ENCODE measurements at places on chromosomes 3 and 15.

- DNase-seq: no peak
Observed at GRCh38 chr15:97867870-97868269, 92.6 kb upstream of the ARRDC4 start.

DNA sequence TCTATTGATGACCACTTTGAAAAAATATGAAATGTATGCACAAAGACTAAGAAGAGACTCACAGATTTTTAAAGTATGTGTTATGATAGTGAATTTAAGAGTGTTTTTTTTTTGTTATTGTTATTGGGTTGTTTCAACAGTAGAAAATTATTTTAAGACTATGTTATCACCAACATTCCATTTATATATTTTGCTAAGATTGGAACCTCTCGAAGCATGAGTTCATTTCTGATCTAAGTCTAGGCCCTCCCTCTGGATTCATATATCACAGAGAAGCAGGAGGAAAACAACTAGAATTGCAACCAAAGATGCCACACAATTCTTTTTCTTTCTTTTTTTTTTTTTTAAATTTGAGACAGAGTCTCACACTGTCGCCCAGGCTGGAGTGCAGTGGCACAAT, 46.8 kb downstream of the ITGB5 start:
- no peak for DNase-seq

GRCh38 chr15:49154359-49154758, 1.0 kb downstream of the COPS2 start:
- no peak for DNase-seq

DNA sequence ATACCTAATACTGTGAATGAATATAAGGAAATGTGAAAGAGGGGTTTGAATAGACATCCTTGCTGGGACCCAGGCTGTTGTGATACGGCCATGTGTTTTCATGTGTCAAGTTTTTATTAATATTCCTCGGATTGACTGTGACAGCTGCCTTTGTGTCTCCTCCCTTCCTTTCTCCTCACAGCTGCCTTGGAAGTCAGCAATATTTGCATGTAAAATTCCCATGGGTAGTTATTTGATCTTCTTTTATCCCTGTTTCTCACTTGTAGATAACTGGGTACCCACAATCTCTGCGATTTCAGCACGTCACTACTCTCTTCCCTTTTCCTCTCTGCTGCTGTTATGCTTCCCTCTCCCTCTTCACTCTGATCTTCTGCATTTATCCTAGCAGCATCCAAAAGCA, 9.4 kb downstream of the GPR156 start:
- no peak for DNase-seq

GRCh38 chr15:57398336-57398735, 22.0 kb downstream of the CGNL1 start:
- no peak for DNase-seq

DNA sequence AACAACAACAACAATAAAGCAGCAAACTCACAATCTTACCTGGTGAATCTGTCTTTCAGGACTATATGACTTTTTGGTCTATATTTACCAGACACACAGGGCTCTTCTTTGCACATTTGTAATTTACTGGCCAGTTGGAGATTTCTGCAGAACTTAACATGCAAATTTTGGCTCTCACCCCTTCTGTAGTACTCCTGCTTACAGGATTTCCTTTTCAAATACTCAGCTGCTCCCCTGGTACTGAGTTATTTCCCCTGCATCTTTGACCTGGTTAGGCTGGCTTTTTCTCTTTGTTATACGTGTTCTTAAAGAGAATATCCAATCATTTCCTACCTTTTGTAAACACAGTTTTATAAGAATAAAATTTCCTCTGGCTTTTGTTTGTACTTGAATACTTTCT, 228.0 kb downstream of the MBNL1 start:
- no peak for DNase-seq

GRCh38 chr3:5260992-5261501, 73.5 kb downstream of the EDEM1 start:
- no peak for DNase-seq

GRCh38 chr15:77633913-77634265, 1.2 kb upstream of the LINGO1 start:
- no peak for DNase-seq

- no peak for DNase-seq
Observed at GRCh38 chr3:179175358-179175757, 27.2 kb downstream of the PIK3CA start.

GRCh38 chr15:21271566-21271965, 168.7 kb downstream of the POTEB3 start:
- no peak for DNase-seq

DNA sequence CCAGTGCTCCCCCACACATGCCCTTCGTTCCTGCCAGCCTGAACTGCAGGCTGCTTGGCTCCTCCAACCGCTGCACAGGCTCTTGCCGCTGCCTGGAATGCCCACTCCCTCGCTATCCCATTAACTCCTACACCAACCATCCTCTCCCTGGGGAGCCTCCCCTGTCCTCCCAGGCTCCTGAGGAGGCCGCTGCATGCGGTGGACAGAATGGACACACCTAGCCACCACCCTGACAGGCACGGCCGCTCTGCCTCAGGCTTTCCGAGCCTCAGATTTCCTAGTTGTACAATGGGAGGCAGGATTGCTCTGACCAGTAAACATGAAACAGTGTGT, 2.3 kb downstream of the PLXNB1 start:
- no peak for DNase-seq

DNA sequence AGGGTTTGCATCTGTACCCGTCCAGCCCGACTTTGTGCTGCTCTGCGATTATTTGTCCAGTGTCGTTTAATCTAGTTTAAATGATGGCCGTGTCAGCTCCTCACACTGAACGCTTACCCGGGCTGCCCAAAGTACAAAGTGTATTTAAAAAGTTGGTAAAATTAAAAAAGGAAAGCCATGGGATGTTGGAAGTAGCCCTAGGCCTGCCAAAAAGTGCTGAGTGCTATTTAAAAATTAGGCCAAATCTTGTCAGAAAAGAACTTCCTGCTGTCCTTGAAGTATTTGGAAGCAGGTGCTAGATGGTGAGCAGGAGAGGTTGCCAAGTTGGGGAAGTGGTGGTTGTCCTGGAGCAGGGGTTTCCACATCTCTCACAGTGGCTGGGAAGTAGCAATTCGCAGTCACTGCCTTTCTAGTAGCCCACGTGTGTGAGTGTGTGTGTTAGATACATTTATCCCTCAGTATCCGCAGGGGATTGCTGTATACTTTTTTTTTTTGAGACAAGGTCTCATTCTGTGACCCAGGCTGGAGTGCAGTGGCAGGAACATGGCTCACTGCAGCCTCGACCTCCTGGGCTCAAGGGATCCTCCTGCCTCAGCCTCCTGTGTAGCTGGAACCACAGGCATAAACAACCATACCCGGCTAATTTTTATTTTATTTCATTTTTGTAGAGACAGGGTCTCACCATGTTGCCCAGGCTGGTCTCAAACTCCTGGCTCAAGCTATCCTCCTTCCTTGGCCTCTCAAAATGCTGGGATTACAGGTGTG, 664 bp downstream of the PPCDC start:
- DNase-seq: no peak

DNA sequence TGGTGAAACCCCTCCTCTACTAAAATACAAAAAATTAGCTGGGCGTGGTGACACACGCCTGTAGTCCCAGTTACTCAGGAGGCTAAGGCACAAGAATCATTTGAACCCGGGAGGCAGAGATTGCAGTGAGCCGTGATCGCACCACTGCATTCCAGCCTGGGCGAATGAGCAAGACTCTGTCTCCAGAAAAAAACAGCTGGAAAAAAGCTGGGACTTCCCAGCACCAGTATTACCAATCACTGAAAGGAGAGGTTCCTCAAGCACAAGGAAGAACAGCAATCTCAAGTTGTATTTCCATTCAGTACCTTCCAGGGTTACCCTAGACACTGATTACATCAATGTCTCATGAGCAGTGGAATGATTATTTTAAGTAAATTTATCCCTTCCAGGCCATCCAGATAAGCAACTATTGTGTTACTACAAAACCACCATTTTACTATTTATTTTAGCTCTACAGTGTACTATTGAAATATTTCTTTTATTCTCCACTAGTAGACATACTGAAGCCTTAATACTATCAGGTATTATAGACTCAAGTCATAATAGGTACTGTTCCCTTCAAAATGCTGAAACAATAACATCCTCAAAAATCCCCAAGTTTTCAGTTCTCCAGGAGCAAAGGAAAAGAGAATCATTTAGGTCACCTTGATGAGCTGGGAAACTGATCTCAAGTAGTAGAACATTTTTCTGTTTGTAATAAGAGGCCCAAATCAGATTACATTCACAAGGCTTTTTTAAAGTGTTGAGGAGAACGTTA, 54.8 kb upstream of the VGLL4 start:
- no peak for DNase-seq

DNA sequence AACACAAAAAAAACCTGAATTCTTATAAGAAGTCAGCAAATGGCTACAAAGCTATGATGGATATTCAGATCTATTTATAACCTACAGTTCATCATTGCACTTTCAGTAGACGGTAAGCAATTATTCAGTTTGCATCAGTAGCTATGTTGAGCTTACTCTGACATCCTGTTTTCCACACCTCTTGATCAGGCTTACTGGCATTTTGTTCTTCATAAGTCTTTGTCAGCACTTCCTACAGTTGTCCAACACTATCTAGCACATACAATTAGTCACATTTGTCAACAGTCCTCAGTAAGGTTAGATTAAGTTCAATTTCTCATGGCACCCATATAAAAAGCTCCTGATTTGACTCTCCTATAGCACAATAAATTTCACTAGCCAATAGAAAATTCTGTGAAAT, 71.2 kb upstream of the ST3GAL6 start:
- DNase-seq: no peak

GRCh38 chr3:134308350-134308891, 57.8 kb upstream of the RYK start:
- DNase-seq: no peak

- DNase-seq: no peak
Observed at GRCh38 chr3:68060191-68060590, 405.8 kb upstream of the SUCLG2 start.

DNA sequence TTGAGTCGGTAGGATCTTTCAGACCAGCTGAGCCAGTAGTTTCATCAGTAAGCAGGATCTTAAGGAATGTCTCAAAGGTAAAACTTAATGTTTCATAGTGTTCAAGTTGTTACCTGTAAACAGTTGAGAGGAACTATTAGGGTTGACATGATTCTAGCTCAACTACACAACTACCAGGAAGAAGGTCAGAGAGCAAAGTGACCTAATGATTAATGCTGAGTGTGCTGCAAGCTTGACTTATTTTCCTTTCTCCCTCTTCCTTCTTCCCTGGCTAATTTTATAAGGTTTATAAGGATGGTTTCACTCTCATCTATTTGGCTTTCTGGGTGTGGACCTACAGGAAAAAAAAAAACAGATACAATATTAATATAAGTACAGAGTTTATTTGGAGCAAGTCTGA, 30.2 kb upstream of the LHFPL4 start:
- DNase-seq: no peak
